Thymus (tissue), 14 donors: ENCODE measurements at places on chromosomes 4 and X.
A peak's percentile ranks its signal among the peaks of the same experiment; 100 is the strongest.

DNA sequence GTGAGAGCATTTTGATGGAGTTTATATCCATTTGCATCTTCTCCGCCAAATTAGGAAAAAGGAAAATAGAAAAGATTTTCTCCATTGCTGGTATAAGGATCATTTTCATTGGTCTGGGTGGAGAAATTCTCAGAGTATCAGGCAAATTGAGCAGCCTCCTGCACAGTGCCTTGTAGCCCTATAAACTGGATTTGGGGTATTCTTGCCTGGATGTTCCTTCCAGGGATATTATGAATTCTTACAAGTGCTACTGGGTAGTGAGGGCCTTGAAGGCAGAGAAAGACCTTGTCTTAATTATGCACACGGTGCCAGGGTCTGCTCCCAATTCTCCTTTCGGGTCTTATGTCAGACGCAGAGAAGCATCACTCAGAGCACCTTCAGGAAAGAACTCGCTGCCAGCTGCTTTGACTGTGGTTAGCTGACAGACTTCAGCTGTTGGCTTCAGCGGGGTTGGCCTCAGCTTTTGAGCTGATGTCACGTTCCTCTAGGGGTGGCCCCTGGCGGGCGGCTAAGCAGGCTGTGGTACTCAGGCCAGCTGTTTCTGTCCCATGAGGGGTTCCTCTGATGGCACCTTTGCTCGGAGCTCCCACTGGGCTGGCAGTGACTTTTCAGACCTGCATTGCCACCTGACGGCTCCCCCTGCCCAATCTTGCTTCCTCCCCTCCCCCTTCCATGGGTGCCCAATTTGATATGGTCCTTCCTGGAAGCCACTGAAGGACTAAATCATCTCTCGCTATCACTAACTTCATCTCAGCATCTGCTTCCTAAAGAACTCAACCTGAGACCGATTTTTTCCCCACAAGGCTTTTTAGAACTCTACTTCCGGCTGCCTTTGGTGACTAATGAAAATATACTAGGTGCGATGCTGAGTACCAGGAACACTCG, 519.5 kb downstream of the BCOR start:
- no peaks in the 10 kb centered on the region for H3K36me3 ChIP-seq
- peak; percentile 9 for DNase-seq
- no peak overlapping the region for H3K27ac ChIP-seq
- no peak overlapping the region for H3K4me3 ChIP-seq
- H3K27me3 ChIP-seq = no peaks in the 10 kb centered on the region
- H3K4me1 ChIP-seq = peaks cover 11% of the 10 kb centered on the region

DNA sequence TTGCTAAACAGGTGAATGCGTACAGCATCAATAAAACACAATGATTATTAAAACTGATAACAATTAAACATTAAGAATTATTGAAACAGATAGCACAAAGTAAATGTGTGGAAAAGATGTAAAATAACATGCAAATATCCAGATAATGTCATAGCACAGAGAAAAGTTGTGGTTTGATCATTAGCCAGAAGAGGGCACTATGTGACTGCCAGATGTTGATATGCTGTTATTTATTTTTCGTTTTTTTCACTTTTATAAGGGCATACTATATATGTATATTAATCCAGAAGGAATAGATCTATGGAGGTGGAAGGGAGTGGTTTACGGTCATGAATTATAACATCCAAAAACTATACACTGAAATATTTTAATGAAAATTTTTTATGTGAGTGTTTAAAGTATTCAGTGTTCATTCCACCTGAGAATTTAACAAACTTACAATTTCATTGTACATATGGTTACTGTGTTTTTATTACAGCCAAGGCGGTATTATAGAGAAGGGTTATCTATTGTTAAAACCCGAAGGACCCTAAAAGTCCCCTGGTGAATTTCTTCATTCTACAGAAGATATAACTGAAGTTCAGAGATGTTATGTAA, 211.9 kb upstream of the UGT8 start:
- no peak overlapping the region for H3K4me3 ChIP-seq
- H3K36me3 ChIP-seq = no peaks in the 10 kb centered on the region
- no peaks in the 10 kb centered on the region for H3K4me1 ChIP-seq
- no peak for DNase-seq

DNA sequence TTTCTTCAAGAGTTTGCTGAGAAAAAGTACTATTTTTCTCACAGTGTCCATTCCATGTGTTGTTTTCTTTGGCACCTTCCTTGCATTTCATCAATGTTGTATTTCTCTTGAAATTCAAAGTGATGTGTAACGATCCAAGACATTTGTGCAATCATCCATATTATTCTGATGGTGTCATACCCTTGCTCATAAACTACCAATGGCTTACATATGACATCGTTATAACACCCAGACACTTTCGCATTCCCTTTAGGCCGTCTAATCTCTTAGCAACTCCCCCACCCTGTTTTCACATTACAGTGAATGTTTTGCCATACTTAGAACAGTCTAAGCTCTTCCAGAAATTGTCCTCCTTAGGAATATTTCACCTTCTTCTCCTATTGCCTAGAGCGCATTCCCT, 1779.0 kb downstream of the PCDH7 start:
- H3K27me3 ChIP-seq = no peaks in the 10 kb centered on the region
- no peaks in the 10 kb centered on the region for H3K4me1 ChIP-seq
- H3K36me3 ChIP-seq = no peaks in the 10 kb centered on the region
- DNase-seq = no peak
- no peak overlapping the region for H3K4me3 ChIP-seq

GRCh38 chrX:40085102-40085551, 12.6 kb downstream of the BCOR start:
- no peak overlapping the region for H3K27ac ChIP-seq
- no peak overlapping the region for H3K4me3 ChIP-seq
- H3K27me3 ChIP-seq = no peaks in the 10 kb centered on the region
- DNase-seq = no peak

GRCh38 chr4:80931631-80932081, 98.9 kb upstream of the BMP3 start:
- no peak for DNase-seq
- no peak overlapping the region for H3K27ac ChIP-seq
- H3K36me3 ChIP-seq = no peaks in the 10 kb centered on the region

- DNase-seq = no peak
- no peak overlapping the region for H3K4me3 ChIP-seq
- H3K27me3 ChIP-seq = no peaks in the 10 kb centered on the region
- no peaks in the 10 kb centered on the region for H3K36me3 ChIP-seq
Observed at GRCh38 chrX:148629434-148629833, 129.0 kb downstream of the AFF2 start.

GRCh38 chr4:83926950-83927349, 391.0 kb downstream of the GPAT3 start:
- no peak overlapping the region for H3K27ac ChIP-seq
- no peak for DNase-seq
- H3K27me3 ChIP-seq = no peaks in the 10 kb centered on the region
- H3K4me1 ChIP-seq = no peaks in the 10 kb centered on the region
